ENCODE measurements at places on chromosomes 13 and 19.

DNA sequence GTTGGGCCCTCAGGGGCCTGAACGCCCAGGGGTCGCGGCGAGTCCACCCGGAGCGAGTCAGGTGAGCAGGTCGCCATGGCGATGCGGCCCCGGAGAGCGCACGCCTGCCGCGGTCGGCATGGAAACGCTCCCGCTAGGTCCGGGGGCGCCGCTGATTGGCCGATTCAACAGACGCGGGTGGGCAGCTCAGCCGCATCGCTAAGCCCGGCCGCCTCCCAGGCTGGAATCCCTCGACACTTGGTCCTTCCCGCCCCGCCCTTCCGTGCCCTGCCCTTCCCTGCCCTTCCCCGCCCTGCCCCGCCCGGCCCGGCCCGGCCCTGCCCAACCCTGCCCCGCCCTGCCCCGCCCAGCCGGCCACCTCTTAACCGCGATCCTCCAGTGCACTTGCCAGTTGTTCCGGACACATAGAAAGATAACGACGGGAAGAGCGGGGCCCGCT is at the start of gene CCNA1:
CCNA1 (plus strand) TSS at position 390 of the 439 bp plus-strand sequence. CDS start 562 bp downstream, outside the sequence.
- H3K27ac ChIP-seq: no peak within 1 kb of the TSS
- no peaks in the 10 kb centered on the region for H3K4me1 ChIP-seq
- H3K4me3 ChIP-seq: peak within 1 kb of the TSS; percentile 60
- peak; percentile 70 for ATAC-seq
- peaks cover 53% of the 10 kb centered on the region for H3K27me3 ChIP-seq
- no peaks in the 10 kb centered on the region for H3K36me3 ChIP-seq

- H3K27ac ChIP-seq: no peak overlapping the region
- ATAC-seq: peak; percentile 50
- peaks cover 12% of the 10 kb centered on the region for H3K27me3 ChIP-seq
- no peaks in the 10 kb centered on the region for H3K36me3 ChIP-seq
Observed at GRCh38 chr13:111359237-111359915, 38.9 kb downstream of the TEX29 start.

- no peaks in the 10 kb centered on the region for H3K4me1 ChIP-seq
- no peak overlapping the region for H3K4me3 ChIP-seq
- ATAC-seq: no peak
Observed at GRCh38 chr13:36369268-36370107, 23.3 kb upstream of the SPART start.

- ATAC-seq: no peak
Observed at GRCh38 chr13:112685896-112686295, 3.9 kb upstream of the ATP11A start.

DNA sequence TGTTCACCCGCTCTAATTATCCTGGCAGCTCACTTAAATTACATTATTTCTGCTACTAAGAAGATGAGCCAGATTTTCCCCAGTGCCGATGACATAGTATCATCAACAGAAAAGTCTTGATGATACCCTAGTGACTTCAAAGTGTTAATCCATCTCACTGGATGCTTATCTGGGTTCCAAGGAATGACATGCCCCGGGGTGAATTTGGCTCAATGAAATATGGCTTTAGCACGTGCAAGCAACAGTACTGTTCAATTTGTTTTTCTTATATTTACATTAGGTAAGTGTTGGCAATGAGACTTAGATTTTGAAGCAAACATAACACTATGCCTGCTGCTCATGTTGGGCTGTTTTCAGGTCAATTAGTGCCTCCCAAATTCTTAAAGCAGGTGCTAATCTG is 548.2 kb upstream of the SLITRK1 start:
- H3K36me3 ChIP-seq: no peaks in the 10 kb centered on the region
- no peaks in the 10 kb centered on the region for H3K27me3 ChIP-seq
- no peak for ATAC-seq
- no peak overlapping the region for H3K27ac ChIP-seq

DNA sequence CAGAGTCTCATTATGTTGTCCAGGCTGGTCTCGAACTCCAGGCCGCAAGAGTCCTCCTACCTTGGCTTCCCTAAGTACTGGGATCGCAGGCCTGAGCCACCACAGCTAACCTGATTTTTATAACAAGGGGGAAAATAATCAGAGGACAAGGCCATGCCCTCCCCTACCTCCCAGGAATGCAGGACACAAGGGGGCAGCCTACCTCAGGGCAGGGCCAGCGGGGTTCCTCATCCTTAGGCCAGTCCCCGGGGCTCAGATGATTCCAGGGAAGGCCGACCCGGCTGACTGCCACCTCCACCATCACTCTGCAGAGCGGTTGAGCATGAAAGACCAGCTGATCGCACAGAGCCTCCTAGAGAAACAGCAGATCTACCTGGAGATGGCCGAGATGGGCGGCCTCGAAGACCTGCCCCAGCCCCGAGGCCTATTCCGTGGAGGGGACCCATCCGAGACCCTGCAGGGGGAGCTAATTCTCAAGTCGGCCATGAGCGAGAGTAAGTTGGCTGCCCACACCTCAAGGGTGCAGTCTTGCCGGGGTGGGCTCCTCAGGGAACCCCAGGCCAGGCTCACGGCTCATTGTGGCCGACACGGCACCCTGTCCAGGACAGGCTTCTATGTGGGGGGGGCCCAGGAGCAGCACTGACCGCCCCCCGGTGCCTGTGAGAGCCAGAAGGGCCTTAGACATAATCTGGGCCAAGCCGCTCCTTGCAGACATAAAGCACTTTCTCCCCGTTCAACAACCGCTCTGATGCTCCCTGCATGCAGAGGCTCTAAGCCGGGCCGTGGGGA is 26.8 kb downstream of the PEX11G start:
- peaks cover 83% of the 10 kb centered on the region for H3K36me3 ChIP-seq
- H3K27me3 ChIP-seq: no peaks in the 10 kb centered on the region
- H3K4me3 ChIP-seq: no peak overlapping the region
- H3K4me1 ChIP-seq: no peaks in the 10 kb centered on the region

- H3K27me3 ChIP-seq: no peaks in the 10 kb centered on the region
- ATAC-seq: peak; percentile 68
- no peak overlapping the region for H3K27ac ChIP-seq
- H3K4me3 ChIP-seq: no peak overlapping the region
- peaks cover 5% of the 10 kb centered on the region for H3K4me1 ChIP-seq
Observed at GRCh38 chr13:100542826-100543156, 45.8 kb downstream of the GGACT start.

DNA sequence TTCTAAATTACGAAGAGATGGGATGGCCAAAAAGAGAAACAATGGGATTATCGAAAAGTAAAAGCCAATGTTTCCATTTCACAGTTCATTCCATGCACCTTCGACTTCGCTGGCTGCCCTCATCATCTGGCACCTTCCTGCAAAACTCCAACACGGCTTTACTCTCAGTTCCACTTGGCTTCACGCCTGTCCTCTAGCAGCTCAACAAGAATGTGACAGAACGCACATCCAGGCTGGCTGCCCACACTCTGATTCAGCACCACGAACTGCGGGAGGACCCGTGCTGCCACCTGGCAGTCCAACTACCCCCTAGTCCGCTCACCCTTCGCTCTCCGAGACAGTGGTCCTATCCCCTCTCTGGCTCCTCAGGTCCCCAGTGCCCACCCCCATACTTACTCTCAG is 11.7 kb downstream of the ATP7B start:
- no peak for ATAC-seq
- H3K4me1 ChIP-seq: peaks cover 9% of the 10 kb centered on the region
- H3K4me3 ChIP-seq: no peak overlapping the region
- peaks cover 9% of the 10 kb centered on the region for H3K27me3 ChIP-seq
- no peaks in the 10 kb centered on the region for H3K36me3 ChIP-seq

- no peak overlapping the region for H3K4me3 ChIP-seq
- no peaks in the 10 kb centered on the region for H3K36me3 ChIP-seq
- H3K27ac ChIP-seq: no peak overlapping the region
- no peaks in the 10 kb centered on the region for H3K4me1 ChIP-seq
Observed at GRCh38 chr13:110806636-110807035, 93.1 kb downstream of the ING1 start.

DNA sequence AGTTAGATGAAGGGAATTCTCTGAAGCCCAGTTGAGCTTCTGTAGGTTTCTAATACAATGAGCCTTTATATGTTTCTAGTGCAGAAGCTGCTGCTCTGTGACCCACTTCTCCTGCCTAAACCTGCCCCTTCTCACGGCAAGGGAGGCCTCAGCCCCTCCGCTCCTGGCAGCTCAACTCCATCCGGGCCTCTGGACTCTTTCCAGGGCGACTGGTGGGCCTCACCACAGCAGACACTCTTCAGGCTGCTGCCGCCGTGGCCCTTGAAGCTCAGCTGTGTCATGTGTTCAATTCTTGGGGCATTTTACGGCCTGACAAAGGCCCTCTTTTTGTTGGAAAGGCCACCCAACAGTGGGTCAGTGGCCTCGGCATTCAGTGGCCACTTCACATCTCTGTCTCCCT is 10.0 kb upstream of the C19orf33 start:
- peaks cover 25% of the 10 kb centered on the region for H3K36me3 ChIP-seq
- H3K4me1 ChIP-seq: no peaks in the 10 kb centered on the region
- peak overlapping the region; percentile 20 for H3K27ac ChIP-seq
- no peaks in the 10 kb centered on the region for H3K27me3 ChIP-seq
- no peak overlapping the region for H3K4me3 ChIP-seq
- ATAC-seq: no peak

DNA sequence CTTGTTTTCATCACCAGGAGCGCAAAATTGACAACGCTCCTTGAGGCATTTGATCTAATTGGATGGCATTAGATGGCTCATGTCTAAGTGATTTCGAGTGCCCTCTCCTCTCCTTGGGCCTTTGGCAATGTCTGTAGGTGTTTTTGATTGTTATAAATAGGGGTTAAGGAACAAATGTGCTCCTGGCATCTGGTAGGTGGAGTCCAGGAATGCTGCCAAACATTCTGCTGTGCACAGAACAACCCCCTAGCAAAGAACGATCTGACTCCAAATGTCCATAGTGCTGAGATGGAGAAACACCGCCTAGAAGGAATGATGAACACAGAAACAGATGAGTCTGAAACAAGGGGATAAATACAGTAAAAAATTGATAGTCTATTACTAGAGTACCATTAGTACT is 68.0 kb upstream of the C1QTNF9B start:
- H3K27me3 ChIP-seq: no peaks in the 10 kb centered on the region
- H3K27ac ChIP-seq: peak overlapping the region; percentile 95
- H3K4me3 ChIP-seq: no peak overlapping the region
- no peaks in the 10 kb centered on the region for H3K36me3 ChIP-seq

- peaks cover 19% of the 10 kb centered on the region for H3K27me3 ChIP-seq
- no peaks in the 10 kb centered on the region for H3K36me3 ChIP-seq
- H3K4me1 ChIP-seq: no peaks in the 10 kb centered on the region
- H3K27ac ChIP-seq: no peak overlapping the region
Observed at GRCh38 chr13:99929866-99930265, 41.7 kb downstream of the ZIC5 start.

DNA sequence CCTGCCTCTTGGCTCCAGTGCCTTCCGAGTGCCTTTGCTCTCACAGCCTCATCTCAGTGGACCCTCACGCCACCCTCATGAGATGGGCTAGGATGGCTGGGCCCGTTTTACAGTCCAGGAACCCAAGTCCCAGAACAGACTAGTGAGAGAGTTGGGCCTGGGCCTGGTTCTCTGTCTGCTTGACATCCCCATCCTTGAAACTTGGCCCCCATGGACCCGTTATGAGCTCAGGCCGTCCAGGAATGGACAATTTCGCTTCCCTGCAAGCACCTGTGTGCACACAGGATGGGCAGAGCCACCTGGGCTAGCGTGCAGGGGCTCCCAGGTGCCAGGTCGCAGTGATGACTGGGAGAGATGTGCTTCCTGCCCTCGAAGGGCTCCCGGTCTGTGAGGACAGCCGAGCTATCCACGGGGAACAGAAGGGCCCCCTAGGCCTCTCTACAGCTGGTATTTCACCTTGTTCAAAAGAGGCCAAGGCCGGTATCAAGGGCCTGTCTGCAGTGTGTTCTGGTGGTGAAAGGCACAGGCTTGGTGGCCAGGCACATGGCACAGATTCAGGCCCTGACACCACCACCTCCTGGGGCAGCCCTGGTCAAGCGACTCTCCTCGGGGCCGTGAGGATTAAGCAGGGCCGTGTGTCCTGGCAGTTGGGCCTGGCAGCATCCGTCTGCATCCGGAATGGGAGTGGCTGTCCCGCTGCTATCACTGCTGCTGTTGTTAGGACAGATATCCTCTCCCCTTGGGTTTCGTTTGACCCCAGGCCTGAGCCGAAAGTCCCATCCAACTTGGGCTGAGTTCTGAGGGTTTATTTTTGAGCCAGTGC is 38.9 kb downstream of the CAPN12 start:
- no peak for ATAC-seq
- no peak overlapping the region for H3K4me3 ChIP-seq
- no peaks in the 10 kb centered on the region for H3K27me3 ChIP-seq
- no peaks in the 10 kb centered on the region for H3K4me1 ChIP-seq

GRCh38 chr19:8738377-8738776 is 16.9 kb downstream of the OR2Z1 start:
- no peaks in the 10 kb centered on the region for H3K4me1 ChIP-seq
- H3K27ac ChIP-seq: no peak overlapping the region
- H3K4me3 ChIP-seq: no peak overlapping the region
- no peak for ATAC-seq

DNA sequence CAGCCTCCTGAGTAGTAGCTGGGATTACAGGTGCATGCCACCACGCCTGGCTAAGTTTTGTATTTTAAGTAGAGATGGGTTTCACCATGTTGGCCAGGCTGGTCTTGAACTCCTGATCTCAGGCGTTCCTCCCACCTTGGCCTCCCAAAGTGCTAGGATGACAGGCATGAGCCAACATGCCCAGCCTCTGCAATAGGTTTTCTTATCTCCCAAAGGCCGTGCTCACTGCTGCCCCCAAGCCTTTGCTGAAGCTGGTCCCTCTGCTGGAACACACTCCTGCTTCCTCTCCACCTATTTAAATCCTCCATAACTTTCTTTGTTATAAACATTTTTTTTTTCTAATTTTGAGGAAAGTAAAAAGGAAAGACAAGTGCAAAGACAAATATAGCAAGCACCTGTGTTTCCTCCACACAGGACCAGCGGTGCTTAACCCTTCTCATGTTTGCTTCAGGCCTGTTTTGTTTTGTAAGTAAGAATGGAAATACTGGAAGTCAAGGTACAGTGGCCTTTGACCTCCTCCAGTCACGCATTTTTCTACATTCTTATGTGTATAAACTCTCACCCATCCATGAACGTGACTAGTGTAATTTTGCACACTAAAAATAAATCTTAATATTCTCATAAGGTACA is 14.5 kb upstream of the TNFAIP8L1 start:
- no peak for ATAC-seq
- peaks cover 13% of the 10 kb centered on the region for H3K27me3 ChIP-seq
- no peaks in the 10 kb centered on the region for H3K36me3 ChIP-seq
- H3K4me1 ChIP-seq: no peaks in the 10 kb centered on the region

DNA sequence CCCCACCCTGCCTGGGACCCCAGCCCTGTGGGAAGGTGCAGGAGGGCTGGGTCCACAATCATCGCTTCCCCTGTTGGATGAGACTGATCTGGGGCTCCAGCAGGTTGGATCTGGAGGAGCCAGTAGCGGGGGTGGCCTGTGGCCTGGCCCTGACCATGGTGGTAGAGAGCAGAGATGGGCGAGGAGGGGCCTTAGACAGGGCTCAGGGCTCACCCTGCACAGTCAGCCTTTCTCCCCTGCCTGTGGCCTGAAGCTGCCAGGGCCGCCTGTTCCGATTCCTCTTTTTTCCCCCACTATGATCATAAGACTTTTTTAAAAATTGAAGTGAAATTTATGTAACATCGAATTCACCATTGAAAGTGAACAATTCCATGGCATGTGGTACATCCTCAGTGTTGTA is 18.2 kb downstream of the SIN3B start:
- H3K4me3 ChIP-seq: no peak overlapping the region
- no peaks in the 10 kb centered on the region for H3K27me3 ChIP-seq
- no peak overlapping the region for H3K27ac ChIP-seq
- H3K4me1 ChIP-seq: no peaks in the 10 kb centered on the region

Measured in activated T-helper 17 cell treated with anti-CD3 and anti-CD28 coated beads, Interleukin-2, amount 50 U/mL, for 72 hours (primary cell).